ENCODE measurements at places on chromosomes 7 and 10. TPM values are rescaled to one million over a fixed set of nuclear protein-coding genes. Genes with fewer than 3 reads are reported as not detected.

DNA sequence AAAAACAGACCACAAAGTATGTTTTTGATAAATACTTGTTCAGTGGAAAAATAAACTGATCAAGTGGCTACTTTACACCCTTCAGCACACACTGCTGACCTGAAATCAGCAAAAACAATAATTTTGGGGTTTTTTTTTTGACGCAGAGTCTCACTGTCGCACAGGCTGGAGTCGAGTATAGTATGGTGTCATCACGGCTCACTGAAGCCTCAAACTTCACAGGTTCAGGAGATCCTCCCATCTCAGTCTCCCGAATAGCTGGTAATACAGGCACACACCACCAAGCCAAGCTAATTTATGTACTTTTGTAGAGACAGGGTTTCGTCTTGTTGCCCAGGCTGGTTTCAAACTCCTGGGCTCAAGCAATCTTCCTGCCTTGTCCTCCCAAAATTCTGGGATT is 30.6 kb downstream of the TARP start:
- peak; percentile 54 for DNase-seq
- H3K27me3 ChIP-seq: no peaks in the 10 kb centered on the region
- peak overlapping the region; percentile 14 for H3K27ac ChIP-seq

DNA sequence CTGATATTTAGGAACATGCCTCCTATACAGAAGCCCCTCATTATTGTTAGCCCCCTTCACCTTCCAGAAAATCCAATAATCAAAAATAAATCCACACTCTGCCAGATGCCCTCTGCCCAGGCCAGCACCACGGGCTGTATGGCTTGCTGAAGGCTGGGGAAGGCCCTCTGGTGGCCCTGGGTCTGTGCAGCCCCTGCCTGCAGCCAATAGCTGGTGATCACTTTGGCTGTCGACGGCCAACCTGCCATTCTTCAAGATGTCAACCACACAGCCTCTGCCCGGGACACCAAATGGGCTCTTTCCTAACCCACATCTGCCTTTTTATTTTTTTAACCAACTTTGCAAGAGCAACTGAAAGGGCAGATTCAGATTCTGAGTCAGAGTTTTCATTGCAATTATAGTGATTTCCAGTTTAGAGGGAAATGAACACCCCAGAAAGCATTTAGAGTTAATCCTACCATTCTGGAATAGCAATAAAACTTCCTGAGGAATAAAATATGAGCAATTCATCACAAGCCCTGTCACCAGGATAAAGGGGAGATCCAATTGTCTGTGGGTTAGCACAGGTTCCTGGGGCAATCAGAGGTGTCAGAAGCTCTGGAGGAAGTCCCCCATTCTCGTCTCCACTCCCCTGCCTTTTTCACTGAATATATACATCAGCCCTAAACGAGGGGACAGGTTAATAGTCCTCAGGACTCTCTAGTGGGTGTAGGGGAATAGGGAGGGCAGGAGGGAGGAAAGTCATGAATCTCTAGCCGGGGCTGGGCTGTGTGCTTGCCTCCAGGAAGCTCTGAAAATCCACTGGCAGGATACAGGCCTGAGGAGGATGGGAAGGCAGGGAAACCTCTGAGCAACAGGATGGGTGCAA is 211.3 kb downstream of the GRID1 start:
- H3K36me3 ChIP-seq: no peaks in the 10 kb centered on the region
- no peak overlapping the region for H3K27ac ChIP-seq
- no peaks in the 10 kb centered on the region for H3K27me3 ChIP-seq
- no peaks in the 10 kb centered on the region for H3K4me1 ChIP-seq

- H3K36me3 ChIP-seq: no peaks in the 10 kb centered on the region
- no peak overlapping the region for H3K27ac ChIP-seq
- no peak overlapping the region for H3K4me3 ChIP-seq
- no peak for DNase-seq
These were observed 67.1 kb downstream of the GNAT3 start for GRCh38 chr7:80444811-80445210.

- H3K4me1 ChIP-seq: peaks cover 20% of the 10 kb centered on the region
- H3K27ac ChIP-seq: peak overlapping the region; percentile 82
- H3K4me3 ChIP-seq: peak overlapping the region; percentile 97
These were observed 109.1 kb upstream of the TNRC18 start for GRCh38 chr7:5532536-5533335.

DNA sequence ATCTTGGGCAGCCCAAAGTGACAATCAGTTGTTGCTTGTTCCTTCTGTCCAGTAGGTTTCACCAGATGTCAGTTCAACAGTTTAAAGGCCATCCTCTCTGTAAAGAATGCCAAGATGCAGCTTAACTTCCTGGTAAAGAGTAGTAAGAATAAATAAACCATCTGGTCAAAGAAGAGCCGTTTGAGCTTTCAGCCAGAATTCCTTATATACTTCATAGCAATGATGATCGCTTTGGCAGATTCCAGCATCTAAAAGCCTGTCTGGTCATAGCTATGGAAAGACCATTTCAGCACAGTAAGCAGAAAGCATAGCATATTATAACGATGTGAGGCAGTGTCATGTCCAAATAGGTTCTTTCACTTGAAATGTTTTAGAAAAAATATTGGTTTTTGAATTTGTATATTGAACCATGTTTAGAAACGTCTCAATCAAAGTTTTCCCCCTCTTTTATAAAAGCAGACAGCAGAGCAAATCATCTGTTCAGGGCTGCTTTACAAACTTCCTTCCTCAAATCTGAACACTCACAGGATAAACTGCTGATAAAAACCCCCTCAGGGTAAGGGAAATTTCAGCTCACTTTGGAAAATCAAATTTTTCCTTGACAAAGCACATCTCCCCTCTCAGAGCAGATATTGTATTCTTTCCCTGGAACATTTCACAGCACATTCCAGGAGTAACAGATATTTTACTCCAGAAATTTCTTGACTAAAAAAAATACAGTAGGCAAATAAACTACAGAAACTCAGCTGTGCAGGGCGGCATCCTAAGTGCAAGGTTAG is 184.1 kb downstream of the NOC3L start:
- no peaks in the 10 kb centered on the region for H3K27me3 ChIP-seq
- no peak for DNase-seq
- H3K27ac ChIP-seq: no peak overlapping the region
- no peaks in the 10 kb centered on the region for H3K36me3 ChIP-seq
- no peaks in the 10 kb centered on the region for H3K4me1 ChIP-seq

GRCh38 chr10:36675458-36675880 is 449.9 kb upstream of the ANKRD30A start:
- H3K27ac ChIP-seq: no peak overlapping the region
- H3K4me1 ChIP-seq: no peaks in the 10 kb centered on the region
- H3K36me3 ChIP-seq: no peaks in the 10 kb centered on the region
- DNase-seq: no peak

GRCh38 chr10:117757086-117757720 is 214.7 kb downstream of the EMX2 start:
- DNase-seq: no peak
- H3K36me3 ChIP-seq: no peaks in the 10 kb centered on the region
- H3K4me1 ChIP-seq: no peaks in the 10 kb centered on the region
- no peak overlapping the region for H3K27ac ChIP-seq
- H3K4me3 ChIP-seq: no peak overlapping the region

GRCh38 chr7:106278695-106279094 is 6.1 kb downstream of the NAMPT start:
- no peaks in the 10 kb centered on the region for H3K27me3 ChIP-seq
- H3K4me1 ChIP-seq: peaks cover 12% of the 10 kb centered on the region
- DNase-seq: no peak
- H3K36me3 ChIP-seq: no peaks in the 10 kb centered on the region
- no peak overlapping the region for H3K4me3 ChIP-seq
- no peak overlapping the region for H3K27ac ChIP-seq

DNA sequence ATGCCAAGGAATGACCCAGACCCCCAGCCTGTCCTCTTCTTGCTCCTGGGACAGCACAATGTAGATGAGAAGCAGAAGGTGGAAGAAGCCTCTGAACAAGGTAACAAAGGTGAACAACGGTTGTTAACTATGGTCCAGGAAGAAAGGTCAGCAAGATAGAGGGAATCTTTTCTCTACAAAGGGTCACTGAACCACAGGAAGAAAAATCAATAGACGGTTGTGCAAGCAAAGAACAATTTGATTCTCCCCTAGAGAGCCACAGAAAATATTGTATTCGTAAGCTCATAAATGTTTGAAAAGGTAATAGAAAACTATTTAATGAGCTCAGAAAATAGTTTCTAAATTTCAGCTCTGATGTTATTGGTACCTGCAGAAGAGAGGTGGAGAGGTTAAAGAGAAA is 111.3 kb downstream of the ST8SIA6 start:
- DNase-seq: no peak
- no peak overlapping the region for H3K27ac ChIP-seq

DNA sequence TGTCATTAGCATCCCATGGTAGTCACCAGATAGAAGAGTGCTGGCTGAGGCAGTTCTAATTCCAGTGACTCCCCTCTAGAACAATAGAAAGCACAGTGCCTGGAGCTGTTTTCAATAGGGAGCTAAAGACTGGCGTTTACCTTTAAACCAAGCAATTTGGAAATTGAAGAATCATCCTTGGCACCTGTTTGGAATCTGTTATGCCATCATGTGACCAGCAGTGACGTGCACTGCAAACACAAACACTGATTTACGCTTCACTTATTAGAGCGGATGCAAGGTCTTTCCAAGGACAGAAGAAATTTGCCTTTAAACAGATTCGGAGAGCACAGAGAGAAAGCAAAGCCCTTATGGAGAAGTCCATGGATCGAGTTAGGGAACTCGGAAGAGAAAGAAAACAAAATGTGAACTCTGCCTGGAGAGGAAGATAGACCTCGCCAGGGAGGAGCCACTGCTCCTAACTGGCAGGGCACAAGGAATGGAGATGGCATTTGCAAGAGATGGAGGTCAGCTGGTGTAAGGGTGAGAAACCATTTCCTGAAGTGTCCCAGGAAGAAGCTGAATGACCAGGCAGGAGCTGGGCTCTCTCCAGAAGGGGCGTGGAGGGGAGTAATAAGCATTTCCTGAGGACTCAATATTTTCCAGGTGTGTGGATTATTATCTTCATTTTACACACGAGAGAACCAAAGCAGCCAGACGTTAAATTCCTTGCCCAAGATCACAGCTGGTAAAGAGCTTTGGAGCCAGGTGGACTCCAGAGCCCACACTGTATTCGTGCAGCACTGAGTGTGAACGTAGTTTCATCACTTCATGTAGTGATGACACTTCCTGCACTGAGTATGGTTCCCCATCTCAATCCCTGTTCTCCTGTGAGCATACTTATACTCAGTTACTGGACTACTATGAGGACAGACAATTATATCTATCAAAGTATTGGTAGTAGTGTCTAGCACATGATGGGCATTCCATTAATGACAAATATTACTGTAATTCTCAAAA is 97.7 kb downstream of the CUBN start:
- H3K36me3 ChIP-seq: no peaks in the 10 kb centered on the region
- DNase-seq: no peak
- H3K4me3 ChIP-seq: no peak overlapping the region
- no peaks in the 10 kb centered on the region for H3K27me3 ChIP-seq

The CLRN3 gene
- not detected for total RNA-seq

GRCh38 chr7:22420973-22421635 is 64.2 kb upstream of the RAPGEF5 start:
- H3K27me3 ChIP-seq: no peaks in the 10 kb centered on the region
- no peak for DNase-seq
- H3K27ac ChIP-seq: no peak overlapping the region

DNA sequence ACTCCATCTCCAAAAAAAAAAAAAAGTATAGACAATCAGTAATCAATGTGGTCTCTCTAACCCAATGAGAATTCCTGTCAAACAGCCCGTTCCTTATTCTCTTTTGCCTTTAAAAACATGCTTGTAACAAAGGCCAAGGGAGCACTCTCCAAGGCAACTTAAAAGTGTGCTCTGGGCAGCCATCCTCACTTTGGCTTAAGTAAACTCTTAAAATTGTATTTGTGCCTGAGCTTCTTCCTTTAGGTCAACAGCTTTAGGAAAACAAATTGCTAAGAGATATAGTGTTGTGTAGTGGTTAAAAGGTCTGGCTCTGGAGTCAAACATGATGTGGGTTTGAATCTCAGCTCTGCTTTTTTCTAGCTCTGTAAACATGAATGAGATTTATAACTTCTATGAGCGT is 13.9 kb upstream of the EPC1 start:
- H3K27ac ChIP-seq: no peak overlapping the region
- no peaks in the 10 kb centered on the region for H3K36me3 ChIP-seq
- peaks cover 42% of the 10 kb centered on the region for H3K4me1 ChIP-seq

- no peak overlapping the region for H3K4me3 ChIP-seq
- H3K27ac ChIP-seq: no peak overlapping the region
- peak; percentile 35 for DNase-seq
- no peaks in the 10 kb centered on the region for H3K36me3 ChIP-seq
- H3K27me3 ChIP-seq: no peaks in the 10 kb centered on the region
These were observed 73.3 kb downstream of the PRPF18 start for GRCh38 chr10:13659887-13660550.

GRCh38 chr7:9981742-9982349 is 991.8 kb upstream of the PHF14 start:
- no peaks in the 10 kb centered on the region for H3K4me1 ChIP-seq
- H3K27me3 ChIP-seq: no peaks in the 10 kb centered on the region
- no peak overlapping the region for H3K27ac ChIP-seq
- no peak for DNase-seq
- H3K4me3 ChIP-seq: no peak overlapping the region

- no peak for DNase-seq
- H3K4me3 ChIP-seq: no peak overlapping the region
- no peaks in the 10 kb centered on the region for H3K27me3 ChIP-seq
- no peak overlapping the region for H3K27ac ChIP-seq
- H3K36me3 ChIP-seq: no peaks in the 10 kb centered on the region
These were observed 31.2 kb downstream of the GRIFIN start for GRCh38 chr7:2445047-2445446.

- DNase-seq: no peak
- no peaks in the 10 kb centered on the region for H3K27me3 ChIP-seq
- H3K4me3 ChIP-seq: no peak overlapping the region
- H3K27ac ChIP-seq: no peak overlapping the region
These were observed 309.7 kb upstream of the KLF6 start for GRCh38 chr10:4094751-4095150.

DNA sequence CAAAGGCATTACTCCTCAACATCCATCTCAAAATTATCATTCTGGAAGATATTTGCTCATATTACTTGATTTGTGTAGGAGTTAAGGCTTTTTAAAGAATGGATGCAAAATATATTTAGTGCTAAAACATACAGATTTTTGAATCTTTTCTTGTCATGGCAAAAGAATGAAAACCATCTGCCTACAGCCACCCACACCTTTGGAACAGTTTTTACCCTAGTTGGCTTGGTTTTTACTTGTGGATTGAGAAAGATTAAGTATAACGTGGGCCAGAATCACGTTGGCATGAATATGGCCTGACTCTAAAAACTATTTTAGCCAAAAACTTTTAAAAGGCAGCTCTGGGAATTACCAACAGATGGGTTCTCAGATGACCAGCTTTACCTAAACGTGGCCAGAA is 128.2 kb downstream of the SPAG6 start:
- no peak overlapping the region for H3K27ac ChIP-seq
- no peak overlapping the region for H3K4me3 ChIP-seq
- no peaks in the 10 kb centered on the region for H3K36me3 ChIP-seq
- H3K27me3 ChIP-seq: peaks cover 35% of the 10 kb centered on the region

All from CD8-positive, alpha-beta memory T cell (primary cell).